Activated CD4-positive, alpha-beta T cell treated with anti-CD3 and anti-CD28 coated beads for 24 hours (primary cell): ENCODE measurements at places on chromosomes 3 and 15.

GRCh38 chr3:50373146-50374051, 14.1 kb upstream of the TMEM115 start:
- DNase-seq: no peak

DNA sequence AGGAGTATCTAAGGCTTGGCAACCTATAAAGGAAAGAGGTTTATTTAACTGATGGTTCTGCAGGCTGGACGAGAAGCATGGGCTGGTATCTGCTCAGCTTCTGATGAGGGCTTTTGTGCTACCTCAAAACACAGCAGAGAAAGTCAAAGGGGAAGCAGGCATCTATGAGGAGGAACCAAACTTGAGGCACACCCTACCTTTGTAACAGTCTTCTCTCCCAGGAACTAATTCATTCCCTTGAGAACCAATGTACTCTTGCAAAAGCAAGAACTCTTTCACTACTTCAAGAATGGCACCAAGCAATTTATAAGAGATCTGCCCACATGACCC, 109.0 kb downstream of the CGGBP1 start:
- no peak for DNase-seq

DNA sequence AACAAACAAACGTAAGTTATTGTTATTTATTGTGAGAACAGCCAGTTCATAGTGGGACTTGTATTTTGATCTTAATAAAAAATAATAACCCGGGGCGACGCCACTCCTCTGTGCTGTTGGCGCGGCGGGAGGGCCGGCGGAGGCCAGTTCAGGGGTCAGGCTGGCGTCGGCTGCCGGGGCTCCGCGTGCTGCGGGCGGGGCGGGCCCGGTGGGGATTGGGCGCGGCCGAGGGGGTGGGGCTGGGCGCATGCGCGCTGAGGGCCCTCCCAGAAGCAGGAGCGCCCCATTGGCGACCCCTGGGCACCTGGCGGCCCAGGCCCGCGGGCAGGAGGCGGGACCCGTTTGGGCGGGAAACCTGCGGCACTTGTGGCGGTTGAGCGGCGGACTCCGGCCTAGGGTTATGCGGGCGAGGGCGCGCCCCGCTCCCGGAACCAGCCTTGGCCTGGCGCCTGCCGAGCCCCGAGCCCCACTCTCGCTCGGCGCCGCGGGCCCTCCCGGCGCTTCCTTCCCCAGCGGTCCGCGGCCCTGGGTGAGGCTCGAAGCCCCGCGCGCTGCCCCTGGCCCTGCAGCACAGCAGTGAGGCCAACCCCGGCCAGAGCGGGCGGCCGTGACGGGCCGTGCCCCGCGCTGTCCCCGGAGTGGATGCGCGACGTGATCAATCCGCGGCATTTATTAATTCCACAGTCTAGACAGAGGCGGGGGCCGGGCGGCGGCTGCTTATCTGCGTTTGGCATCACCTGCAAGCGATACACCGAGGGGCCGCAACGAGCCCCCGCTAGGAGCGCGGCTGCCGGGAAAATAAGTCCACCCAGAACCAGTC, 6.0 kb downstream of the ISL2 start:
- no peak for DNase-seq

GRCh38 chr15:82643992-82644391, 3.2 kb downstream of the CPEB1 start:
- no peak for DNase-seq

- DNase-seq: no peak
Observed at GRCh38 chr15:27019687-27020086, 48.7 kb downstream of the GABRG3 start.

- no peak for DNase-seq
Observed at GRCh38 chr3:146156666-146157314, 4.2 kb downstream of the PLOD2 start.

- no peak for DNase-seq
Observed at GRCh38 chr3:61978460-61979419, 394.6 kb downstream of the FEZF2 start.

- DNase-seq: no peak
Observed at GRCh38 chr15:61103026-61103425, 126.1 kb downstream of the RORA start.

DNA sequence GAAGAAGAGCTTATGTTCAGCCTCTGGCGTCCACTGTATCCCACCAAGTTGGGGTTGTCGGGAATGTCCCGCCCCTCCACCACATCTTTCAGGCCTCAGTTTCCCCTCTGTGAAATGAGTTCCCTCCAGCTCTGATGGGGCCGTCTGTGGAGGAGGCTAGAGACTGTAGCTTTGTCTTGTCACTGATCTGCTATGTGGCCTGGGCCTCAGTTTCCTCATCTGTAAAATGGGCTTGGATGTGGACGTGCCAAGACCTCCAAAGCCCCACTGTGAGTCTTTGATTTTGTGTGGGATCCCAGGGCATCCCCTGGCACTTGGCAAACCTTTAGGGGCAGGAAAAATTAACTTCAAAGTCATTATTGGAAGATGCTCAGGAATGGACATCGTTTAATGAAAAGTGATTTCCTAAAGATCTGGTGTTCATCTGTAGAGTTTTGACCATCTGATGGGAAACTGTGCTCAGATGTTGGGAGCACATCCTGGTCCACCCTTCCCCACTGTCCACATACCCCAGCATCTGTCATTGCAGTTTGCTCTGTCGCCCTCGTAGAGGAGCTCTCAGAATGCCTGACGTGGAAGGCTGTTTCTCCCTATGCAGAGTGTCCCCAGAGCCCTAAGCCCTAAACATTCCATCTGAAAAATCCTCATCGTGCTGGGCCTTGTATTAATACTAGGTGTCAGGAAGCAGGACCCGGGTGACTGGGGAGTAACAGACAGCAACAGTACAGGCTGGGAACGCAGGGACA, 28.5 kb downstream of the SLC6A6 start:
- DNase-seq: no peak

- no peak for DNase-seq
Observed at GRCh38 chr15:36400936-36401585, 178.4 kb upstream of the CDIN1 start.

GRCh38 chr3:11784971-11785377, 61.7 kb downstream of the TAMM41 start:
- DNase-seq: no peak

DNA sequence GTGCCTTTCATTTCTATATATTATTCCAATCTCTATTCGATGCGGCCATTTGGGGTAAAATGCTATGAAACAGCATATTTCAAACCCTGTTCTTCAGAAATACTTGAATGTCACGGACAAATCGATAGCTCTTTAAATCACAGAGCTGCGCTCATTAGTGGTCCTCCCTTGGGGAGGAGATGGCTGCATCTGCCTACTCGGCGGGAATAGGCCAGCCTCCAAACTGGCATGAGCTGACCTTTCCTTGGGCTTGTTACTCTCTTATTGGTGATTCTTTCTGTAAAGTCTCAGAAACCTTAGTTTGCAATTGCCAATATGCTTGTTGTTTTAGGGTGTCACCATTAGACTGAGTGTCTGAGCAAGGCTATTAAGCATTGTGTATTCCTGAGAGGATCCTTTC, 120.9 kb downstream of the BDH1 start:
- no peak for DNase-seq

DNA sequence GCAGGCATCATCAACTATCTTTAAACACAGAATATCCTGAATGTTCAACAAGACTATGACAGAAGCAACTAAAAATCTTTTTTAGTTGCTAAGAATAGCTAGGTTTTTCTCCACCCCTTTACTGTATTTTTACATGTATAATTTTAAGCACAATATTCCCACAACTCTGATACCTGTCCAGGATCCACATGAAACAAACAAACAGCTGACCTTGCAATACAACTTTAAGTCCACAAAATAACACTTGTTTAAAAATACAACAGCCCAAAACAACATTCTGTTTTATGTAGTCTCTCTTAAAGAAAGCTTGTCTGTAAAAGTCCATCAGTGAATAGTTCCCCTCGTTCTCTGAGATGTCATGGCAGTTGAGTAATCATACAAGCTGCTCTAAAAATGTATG, 41.1 kb downstream of the IFT57 start:
- no peak for DNase-seq

- no peak for DNase-seq
Observed at GRCh38 chr3:194019398-194020165, 116.4 kb upstream of the HES1 start.

DNA sequence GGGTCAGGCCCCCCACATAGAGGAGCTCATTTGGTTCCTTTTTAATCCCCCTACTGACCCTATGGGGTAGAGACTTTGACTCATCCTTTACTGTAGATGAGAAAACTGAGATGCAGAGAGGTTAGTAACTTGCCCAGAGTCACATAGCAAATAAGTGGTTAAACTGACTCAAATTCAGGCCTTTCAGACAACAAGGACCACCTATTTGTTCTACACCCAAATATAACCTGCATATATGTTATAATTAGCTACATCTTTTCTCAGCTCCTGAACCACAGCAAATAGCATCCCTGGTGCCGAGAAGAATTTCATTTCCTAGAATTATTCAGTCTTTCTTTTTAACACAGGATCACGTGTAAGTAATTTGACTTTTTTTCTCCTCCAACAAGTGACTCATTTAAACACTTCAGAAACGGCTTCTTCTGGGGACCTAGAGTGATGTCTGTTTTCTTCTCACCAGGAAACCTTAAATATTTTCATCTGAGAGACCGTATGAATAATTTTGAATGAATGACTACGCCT, 57.4 kb downstream of the MGLL start:
- no peak for DNase-seq

DNA sequence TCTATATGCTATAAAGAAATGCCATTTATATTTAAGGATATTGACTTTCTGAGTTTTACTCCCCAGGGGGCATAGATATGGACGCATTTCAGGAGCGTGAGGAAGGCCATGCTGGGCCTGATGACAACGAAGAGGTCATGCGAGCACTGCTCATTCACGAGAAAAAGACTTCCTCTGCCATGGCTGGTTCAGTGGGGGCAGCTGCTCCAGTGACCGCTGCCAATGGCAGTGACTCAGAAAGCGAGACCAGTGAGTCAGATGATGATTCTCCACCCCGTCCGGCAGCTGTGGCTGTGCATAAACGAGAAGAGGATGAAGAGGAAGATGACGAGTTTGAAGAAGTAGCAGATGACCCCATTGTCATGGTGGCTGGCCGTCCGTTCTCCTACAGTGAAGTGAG, 38.4 kb downstream of the GTF2E1 start:
- DNase-seq: no peak

DNA sequence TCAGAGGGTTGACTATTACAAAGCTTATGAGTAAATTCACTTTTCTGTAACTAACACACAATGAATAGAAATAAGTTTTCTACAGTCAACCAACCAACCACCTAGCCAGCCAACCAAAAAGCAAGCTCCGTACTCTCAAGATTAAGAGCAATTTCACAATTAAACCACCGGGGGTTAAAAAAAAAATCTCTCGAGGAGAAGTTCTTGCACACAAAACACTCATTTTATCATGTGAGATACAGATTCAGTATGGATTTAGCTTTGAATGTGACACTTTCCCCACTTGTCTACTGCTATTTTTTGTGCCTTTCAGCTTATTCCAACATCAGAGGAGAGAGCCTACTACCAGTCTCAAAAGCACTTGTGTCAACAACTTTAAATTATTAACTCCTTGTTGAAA, 135.3 kb downstream of the SV2B start:
- DNase-seq: no peak

- DNase-seq: no peak
Observed at GRCh38 chr3:32556332-32556731, 14.3 kb downstream of the DYNC1LI1 start.

DNA sequence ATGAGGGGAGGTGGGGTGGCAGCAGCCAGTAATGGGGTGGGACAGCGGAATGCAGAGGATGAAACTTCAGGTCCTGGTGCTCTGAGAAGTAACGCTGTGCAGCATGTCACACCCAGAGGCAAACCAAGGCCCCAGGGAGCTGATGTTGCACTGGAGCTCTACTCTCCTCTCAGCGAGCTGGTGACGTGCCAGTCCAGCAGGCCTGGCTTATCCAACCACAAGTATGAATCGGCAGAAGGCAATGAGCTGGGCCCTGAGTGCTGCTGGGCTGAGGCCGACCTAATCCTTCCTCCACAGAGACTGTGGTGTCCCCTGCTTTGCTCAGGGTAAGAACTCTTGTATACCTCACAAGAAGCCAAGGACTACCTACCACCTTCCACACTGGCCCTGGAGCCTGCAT, 30.5 kb downstream of the CD86 start:
- DNase-seq: no peak

DNA sequence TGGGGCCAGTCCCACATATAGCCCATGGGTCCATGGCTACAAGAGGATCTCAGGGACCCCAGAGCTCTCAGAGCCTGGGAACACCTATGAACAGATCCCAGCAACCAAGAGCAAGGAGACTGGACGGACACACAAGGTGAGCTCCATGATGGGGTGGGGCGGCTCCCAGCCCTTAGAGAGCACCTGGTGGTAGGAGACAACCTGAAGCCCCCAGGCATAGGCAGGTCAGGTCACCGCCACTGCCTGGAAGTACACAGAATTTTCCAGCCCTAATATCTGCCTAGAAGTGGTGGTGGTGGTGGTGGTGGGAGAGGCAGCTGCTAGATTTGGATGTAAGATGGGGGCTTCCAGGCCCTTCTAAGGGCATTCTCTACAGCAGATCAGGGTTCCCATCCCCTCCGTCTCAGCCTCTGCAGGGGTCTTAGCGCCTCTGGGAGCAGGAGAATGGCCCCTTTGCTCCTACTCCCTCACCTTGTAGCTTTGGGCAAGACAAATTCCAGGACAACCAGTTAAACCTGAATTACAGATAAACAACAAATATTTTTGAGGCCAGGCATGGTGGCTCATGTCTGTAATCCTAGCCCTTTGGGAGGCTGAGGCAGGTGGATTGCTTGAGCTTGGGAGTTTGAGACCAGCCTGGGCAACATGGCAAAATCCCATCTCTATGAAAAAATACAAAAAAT, 9.2 kb downstream of the SH2D7 start:
- no peak for DNase-seq

DNA sequence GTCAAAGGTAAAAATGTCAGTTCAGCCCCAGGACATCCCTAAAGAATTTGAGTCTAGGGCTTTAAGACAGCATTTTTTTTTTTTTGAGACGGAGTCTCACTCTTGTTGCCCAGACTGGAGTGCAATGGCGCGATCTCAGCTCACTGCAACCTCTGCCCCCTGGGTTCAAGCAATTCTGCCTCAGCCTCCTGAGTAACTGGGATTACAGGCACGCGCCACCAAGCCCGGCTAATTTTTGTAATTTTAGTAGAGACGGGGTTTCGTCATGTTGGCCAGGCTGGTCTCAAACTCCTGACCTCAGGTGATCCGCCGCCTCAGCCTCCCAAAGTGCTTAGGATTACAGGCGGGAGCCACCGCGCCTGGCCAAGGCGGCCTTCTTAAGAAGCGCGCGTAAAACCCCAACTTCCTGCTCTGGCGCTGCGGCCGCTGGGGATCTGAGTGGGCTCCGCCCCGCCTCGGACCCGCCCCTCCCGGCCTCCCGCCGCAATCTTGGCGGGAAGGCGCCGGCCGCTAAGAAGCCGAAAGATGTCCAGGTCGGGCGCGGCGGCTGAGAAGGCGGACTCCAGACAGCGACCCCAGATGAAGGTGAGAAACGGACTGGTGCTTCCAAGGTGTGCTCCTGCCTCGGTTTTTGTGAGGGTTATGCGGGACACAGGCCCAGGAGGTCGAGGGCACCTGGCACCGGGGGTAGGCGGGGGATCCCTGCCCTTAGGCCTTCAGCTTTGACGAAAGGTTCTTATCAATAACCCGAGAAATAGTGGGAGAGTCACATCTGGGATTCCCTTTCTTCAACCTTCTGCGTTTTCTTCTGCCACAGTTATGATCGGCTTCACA, at the start of gene WDR76:
Gene WDR76 (plus strand): TSS at position 495 of the 834 bp plus-strand sequence. CDS start 31 bp downstream, at position 526.
- peak; percentile 58 for DNase-seq
